ENCODE measurements at places on chromosomes 1 and 21. TPM values are rescaled to one million over a fixed set of nuclear protein-coding genes. Genes with fewer than 3 reads are reported as not detected.

GRCh38 chr1:23657659-23658275 lies 33.8 kb upstream of the RPL11 start:
- no peak for DNase-seq

- DNase-seq: no peak
These were observed 250.8 kb upstream of the KIAA0040 start for GRCh38 chr1:175443332-175443731.

DNA sequence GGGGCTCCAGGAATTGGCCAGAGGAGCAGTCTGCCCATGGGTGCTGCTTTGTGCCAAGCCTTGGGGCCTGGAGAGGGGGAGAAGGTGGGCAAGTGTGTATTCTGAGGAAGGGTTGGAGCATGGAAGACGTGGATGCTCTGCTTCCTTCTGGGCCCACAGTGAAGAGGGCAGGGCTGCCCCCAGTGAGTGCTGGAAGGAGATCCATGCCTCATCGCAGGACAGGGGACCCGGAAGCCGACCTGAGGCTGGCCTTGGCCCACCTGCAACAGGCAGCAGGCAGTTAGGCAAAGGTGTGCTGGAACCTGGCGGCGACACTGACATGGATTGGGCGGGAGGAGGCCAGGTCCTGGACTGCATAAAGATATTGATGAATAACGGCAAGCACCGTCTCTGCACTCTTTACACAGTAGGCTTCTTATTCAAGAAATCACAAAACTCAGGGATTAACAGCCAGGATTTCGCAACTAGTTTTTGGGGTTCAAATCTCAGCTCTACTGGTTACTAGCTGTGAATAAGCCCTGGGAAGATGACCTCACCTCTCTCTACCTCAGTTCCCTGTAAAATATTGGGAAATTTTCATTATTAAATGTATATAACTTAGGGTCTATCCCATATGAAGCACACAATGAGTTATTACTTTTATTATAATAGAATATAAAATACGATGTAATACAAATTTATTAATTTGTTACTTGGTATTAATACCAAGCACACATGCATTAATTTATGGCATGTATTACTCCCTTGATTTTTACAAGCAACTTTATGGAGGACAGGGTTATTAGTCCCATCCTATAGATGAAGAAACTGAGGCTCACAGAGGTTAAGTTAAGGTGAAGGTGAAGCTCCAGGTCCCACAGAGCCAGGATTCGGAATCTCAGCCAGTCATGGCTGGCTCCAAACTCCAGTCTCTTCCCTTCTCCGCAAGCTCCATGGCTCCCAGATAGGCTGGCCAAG lies 62.3 kb downstream of the DHRS3 start:
- DNase-seq: no peak

Gene SLAMF6
- 0.48 TPM for total RNA-seq

- DNase-seq: no peak
These were observed 9.6 kb downstream of the ESPN start for GRCh38 chr1:6434186-6434585.

DNA sequence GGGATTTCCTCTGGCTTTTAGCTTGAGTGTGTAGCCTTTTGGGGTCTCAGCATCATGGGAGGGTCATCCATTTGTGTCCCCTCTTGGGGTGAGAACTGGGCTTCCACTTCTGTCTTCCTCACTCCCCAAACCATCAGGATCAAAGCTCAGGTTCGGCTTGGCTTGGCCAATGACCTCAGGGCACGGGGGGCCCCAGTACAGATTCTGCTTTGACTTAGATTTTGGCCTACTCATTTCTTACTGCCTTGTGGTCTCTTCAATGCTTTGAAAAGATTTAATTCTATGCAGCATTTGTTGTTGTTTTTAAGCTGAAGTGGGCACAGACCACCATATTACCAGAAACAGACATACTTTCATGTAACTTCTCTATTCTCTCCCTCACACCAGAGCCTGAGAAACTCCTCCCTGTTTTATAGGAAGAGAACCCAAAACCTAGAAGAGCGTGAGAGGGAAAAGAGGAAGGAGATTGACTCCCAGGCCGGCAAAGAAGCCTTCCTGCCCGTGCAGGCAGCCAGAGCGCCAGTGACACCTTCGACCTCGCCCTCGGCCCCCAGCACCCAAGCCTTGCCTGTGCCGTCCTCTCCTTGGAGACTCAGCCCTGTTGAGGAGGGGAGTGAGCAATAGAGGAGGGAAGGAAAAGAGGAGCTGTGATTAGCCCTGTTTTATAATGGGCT lies 1.9 kb upstream of the S100A3 start:
- no peak for DNase-seq

Gene KIAA1614
- 17.1 TPM for total RNA-seq

Gene A3GALT2
- not detected for total RNA-seq

GRCh38 chr1:41442697-41443251 lies 41.7 kb downstream of the EDN2 start:
- peak; percentile 62 for DNase-seq

GRCh38 chr1:31510853-31511789 lies 65.2 kb upstream of the TINAGL1 start:
- DNase-seq: no peak

Gene GSTM5
- 0.51 TPM for total RNA-seq

DNA sequence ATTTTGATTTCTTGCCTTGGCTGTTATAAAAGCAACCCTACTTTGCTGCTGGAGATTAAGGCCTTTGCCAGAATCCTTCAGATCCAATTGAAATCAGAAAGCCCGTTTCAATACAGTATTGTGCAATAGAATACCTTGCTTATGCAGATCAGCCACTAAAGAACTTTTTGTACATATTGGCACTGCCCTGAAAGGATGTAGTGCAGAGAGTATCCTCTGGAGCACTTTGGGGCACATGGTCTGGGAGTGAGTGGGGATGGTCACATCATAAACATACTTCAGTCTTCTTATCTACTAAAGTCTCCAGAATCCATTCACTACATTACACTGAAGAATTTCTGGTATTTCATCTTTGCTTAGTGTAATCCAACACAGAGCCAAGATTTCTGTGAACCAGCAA lies 189.0 kb downstream of the CENPF start:
- no peak for DNase-seq

Gene YARS1
- total RNA-seq: 19.1 TPM

Gene TNFSF4
- 2.5 TPM for total RNA-seq

Gene ANKRD35
- 6.8 TPM for total RNA-seq

GRCh38 chr1:25209516-25209915 lies 22.8 kb downstream of the SYF2 start:
- no peak for DNase-seq

- no peak for DNase-seq
These were observed 23.5 kb upstream of the RSBN1 start for GRCh38 chr1:113835686-113836290.

Gene HMCN1
- total RNA-seq: 0.59 TPM

GRCh38 chr1:213796525-213796924 lies 191.2 kb upstream of the PROX1 start:
- DNase-seq: no peak

DNA sequence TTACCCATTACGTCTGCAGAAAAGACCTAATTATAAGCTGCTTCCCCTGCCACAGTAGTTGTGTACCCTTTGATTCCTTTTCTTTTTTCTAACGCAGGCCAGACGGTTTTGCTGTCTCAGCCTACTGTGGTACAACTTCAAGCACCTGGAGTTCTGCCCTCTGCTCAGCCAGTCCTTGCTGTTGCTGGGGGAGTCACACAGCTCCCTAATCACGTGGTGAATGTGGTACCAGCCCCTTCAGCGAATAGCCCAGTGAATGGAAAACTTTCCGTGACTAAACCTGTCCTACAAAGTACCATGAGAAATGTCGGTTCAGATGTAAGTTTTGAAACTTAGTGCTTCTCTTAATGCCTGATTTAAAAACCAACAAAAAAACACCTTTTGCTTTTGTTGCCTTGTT lies 35.8 kb downstream of the ATF6 start:
- peak; percentile 32 for DNase-seq

Data from uterus (tissue), 4 donors.